ENCODE measurements at places on chromosomes 7 and 10.

- ATAC-seq = no peak
Measured at GRCh38 chr7:2972835-2973161, 70.9 kb downstream of the CARD11 start.

GRCh38 chr7:146892151-146892550, 775.5 kb downstream of the CNTNAP2 start:
- no peak for ATAC-seq

DNA sequence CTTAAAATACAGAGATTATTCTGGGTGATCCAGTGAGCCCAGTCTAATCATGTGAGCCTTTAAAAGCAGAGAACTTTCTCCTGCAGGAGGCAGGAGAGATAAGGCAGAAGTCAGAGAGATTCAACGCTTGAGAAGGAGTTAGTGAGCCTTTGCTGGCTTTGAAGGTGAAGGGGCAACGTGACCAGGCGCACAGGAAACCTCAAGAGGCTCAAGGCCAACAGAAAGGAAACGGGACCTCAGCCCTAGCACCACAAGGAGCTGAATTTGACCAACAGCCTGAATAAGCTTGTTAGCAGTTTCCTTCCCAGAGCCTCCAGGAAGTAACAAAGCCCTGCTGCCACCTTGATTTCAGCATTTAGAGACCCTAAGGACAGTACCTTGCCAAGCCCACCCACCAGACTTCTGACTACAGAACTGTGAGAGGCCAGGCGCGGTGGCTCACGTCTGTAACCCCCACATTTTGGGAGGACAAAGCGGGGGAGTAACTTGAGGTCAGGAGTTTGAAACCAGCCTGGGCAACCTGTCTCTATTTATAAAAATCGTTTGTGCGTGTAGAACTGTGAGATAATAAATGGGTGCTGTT, 87.3 kb upstream of the KAT6B start:
- ATAC-seq = no peak

DNA sequence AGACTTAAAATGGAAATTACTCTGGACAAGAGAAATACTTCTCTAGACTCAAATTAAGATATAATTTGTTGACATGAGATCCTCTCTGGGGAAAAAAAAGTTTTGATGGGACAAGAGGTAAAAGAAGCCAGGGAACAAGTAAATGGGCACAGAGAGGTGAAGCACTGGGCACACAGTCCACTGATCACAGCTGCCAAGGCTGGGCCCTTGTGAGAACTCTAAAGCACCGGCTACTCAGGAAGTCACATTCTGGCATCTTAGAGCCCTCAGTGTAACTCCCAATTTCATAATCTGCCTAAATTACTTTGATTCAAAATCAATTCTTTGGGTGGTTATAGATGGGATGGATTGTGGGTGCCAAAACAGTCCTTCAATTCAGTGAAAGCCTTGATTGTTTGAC, 123.2 kb upstream of the CACNA2D1 start:
- ATAC-seq = no peak

- no peak for ATAC-seq
Measured at GRCh38 chr7:128264477-128264876, 23.4 kb downstream of the LEP start.

DNA sequence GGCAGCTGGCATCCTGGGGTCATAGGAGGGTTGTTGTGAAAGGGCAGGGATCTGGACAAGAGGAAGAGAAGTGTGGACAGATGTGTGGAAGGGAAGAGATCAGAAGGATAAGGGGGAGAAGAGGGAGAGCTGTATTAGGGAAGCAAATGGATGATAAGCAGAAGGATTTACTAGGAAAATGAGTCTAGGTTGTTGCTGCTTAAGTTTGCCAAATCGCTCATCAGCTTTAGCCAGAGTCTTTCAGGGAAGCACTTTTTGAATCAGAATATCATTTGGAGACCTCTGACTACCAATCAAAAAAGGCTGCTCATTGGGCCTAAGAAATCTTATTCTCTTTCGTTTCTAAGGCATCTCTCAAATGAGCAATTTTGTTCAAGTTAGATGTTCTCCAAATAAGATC, 2.6 kb upstream of the CSGALNACT2 start:
- no peak for ATAC-seq

DNA sequence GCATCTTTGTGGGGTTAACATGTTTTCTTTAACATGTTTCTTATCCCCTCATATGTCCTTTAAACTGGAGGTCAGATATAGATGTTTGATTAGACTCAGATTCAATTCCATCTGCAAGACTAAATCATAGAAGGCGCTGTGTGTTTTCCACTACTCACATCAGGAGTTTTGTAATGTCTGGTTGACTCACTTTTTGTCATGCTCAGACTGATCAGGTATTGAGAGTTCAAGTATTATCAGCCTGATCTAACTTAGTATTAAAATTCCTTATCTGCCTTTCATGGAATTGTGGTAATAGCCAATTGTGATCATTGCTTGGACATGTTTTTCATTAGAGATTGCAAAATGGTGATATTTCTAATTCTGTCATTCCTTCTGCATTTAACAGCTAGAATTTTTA, 30.2 kb downstream of the ENTPD7 start:
- no peak for ATAC-seq

- ATAC-seq = no peak
Measured at GRCh38 chr7:133683182-133683454, 430.2 kb downstream of the EXOC4 start.

DNA sequence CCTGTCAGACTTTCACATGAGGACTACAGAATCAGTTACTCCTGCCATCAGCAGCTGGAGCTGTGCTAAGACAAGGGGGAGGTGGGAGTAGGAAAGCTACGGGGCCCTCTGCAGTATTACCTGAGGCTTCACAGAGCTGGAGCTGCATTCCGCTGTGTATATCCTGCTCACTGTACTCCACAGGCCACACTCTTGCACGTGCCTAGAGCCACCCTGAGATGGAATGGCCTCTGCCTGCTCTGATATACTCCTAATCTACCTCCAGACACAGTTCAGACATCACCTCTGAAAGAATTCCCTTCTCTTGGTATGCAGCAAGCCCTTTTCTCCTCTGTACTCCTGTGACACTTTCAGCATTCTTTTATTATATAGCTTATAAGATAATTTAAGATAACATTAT, 34.8 kb downstream of the TRDMT1 start:
- no peak for ATAC-seq

GRCh38 chr10:4315551-4315950, 510.5 kb upstream of the AKR1E2 start:
- no peak for ATAC-seq

DNA sequence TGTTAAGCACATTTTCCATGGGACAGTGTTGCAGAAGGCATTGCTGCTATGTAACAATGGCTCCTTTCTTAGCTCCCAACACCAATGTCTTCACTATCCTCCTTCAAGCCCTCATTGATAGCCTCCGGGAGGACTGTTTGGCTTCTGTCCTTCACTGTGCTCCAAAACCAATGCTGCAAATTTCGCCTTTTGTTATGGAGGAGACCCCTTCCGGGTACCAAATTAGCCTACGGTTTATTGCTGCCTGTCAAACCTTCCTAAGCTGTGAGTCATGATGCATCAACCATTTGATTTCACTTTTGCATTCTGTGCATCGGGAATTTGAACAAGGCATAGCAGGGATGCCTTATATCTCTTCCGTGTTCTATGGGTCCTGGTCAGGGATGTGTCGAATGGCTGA, 432.9 kb downstream of the GATA3 start:
- ATAC-seq = no peak

GRCh38 chr7:52482076-52482475, 553.4 kb upstream of the POM121L12 start:
- ATAC-seq = no peak

GRCh38 chr7:148772297-148773089, 73.8 kb downstream of the CUL1 start:
- peak; percentile 98 for ATAC-seq

GRCh38 chr10:47169581-47169980, 130.4 kb upstream of the GDF10 start:
- ATAC-seq = no peak

DNA sequence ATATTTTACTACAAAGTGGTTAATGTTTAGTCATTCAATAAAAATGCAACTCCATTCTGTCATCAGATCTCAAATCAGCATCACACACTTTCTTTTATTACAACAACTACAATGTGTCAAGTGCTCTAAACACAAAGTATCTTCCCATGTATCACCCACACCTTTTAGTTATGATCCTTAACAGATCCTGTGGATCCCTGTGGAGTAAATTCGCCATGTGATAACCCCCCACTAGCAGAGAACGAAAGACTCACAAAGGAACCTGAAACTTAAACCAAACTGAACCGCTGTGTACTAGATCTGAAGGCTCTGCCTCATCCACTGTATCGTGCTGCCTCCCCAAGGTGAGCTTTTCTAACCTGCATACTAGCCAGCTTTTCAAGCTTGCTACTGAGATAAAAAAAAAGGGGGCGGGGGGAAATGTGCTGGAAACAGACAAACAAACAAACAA, 1.7 kb downstream of the DPY19L1 start:
- peak; percentile 11 for ATAC-seq

- no peak for ATAC-seq
Measured at GRCh38 chr10:118800920-118801319, 46.1 kb upstream of the CACUL1 start.

DNA sequence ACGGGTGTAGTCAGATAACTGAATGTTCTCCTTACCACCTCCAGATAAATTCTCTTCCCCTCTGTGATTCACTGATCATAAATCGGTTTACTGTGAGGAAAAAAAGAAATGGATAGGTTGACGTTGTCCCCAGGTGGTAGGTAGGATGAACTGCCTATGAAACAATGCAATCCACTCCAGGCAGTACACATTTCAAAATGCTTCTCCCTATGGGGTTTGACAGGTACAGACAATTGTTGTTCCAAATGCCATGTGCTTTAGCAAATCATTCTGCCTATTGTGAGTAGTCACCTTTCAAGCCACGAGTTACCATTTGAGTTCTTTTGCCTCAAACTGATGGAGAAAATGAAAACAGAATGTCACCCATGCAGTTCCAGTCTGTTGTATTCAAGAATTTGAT, 21.8 kb downstream of the VIM start:
- no peak for ATAC-seq

DNA sequence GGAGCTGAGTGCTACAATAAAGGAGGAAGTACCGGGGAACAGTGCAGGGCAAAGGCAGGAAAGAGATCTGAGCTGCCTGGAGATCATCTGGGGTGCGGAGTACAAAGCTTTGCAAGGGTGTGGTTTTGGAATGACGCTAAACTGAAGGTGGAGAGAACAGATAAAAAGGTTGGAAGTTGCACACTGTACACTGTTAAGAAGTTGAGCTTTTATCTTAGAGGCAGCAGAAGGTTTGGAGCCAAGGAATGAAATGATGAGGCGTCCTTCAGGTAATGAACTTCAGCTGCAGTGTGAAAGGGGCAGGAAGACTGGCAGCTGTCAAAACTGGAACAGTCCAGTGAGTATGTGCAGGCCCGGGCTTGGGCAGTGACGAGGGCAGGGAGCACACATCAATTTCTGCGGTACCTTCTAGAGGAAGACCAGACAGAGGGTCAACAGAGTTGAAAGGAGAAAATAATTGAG, 7.2 kb upstream of the ANKRD61 start:
- no peak for ATAC-seq

DNA sequence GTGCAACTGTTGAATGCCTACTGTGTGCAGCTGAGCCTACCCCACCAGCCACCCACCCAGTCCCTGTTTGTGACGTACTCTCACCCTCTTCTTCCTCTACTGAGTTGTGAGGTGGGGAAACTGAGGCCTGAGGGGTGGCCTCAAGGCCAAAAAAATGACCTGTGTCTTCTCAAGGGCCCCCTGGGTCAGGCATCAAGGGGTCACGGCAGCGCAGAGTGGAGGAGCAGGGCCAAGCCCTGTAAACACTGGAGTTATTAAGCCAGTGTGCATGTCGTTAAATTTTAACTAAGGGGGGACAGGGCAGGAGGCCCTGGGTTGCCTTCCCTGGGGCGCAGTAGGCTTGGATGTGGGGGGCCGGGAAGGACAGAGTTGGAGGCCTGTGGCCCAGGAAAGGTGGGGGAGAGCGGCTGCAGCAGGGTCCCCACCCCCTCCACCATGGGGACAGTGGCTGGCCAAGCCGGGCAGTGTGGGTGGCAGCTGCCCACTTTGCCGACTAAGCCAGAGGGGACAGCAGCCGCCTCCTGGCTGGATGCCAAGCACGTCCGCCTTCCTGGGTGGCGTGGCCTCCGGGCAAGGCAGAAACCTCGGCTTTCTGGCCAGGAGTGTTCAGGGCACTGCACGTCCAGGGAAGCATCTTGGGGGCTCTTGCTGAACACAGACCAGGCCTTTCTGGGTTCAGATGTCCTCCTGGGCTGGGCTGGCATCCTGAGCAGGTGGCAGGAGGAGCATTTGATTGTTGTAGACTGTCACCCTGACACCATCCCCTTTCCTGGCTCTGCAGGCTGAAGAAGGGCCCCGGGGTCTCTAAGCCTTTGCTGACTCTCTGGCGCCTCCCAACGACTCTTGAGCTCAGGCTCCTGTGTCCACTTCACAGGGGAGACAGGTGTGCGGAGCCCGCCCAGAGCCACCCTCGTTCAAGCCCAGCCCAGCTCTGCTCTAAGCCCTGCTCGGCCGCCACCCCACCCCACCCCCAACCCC, 1.9 kb downstream of the SLC29A4 start:
- no peak for ATAC-seq

DNA sequence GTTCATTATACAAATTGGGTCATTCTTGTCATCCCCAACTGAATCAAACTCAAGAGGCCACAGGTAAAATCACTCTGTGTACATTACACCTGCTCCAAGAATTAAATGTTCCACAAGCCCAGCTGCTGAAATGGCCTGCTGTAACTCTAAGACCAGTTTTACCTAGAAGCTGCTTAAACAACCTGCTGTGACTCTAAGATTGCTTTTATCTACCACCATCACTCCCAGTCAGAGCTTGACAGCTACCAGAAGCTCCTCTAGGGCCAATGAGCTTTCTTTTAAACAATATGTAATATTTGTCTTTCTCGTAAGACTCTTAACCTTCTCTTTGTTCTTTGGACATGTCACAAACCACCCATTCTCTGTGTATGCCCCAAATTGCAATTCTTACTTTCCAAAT, 141.8 kb upstream of the LRGUK start:
- ATAC-seq = no peak

GRCh38 chr10:15879058-15879457, 18.8 kb upstream of the MINDY3 start:
- no peak for ATAC-seq

DNA sequence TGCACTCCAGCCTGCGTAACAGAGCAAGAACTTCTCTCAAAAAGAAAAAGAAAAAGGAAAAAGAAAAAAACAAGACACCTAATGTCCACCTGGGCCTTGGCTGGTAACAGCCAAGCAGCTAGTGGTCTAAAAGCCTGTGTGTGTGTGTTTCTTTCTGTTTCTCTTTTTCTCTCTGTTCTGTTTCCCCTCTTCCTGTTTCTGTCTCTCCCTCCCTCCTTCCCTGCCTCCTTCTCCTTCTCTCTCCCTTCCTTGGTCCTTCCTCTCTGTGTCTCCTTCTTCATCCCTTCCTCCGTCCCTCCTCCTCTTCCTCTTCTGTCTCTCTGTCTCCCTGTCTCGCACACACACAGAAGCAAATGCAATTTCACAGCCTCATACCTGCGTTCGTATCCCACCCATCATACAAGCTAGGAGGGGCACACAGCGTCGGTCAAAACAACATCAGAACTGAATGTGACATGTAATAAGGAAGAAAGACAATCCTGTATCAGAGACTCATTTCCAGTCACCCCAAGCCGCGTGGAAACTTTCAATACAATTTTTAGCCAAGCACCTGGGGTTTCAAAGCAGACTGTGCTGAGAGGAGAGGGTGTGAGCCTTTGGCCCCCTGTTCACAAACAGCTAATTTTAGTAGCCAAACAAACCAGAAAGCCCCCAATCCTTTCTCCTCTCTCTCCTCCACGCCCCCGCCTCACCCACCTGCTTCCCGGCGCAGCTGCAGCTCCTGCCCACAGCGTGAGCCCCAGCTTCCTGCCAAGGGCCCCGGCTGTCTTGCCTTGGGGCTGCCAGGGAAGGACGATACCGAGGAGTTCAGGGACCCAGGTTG, 50.2 kb upstream of the GNA12 start:
- ATAC-seq = peak; percentile 61
